ENCODE measurements at places on chromosomes 6 and 20.

DNA sequence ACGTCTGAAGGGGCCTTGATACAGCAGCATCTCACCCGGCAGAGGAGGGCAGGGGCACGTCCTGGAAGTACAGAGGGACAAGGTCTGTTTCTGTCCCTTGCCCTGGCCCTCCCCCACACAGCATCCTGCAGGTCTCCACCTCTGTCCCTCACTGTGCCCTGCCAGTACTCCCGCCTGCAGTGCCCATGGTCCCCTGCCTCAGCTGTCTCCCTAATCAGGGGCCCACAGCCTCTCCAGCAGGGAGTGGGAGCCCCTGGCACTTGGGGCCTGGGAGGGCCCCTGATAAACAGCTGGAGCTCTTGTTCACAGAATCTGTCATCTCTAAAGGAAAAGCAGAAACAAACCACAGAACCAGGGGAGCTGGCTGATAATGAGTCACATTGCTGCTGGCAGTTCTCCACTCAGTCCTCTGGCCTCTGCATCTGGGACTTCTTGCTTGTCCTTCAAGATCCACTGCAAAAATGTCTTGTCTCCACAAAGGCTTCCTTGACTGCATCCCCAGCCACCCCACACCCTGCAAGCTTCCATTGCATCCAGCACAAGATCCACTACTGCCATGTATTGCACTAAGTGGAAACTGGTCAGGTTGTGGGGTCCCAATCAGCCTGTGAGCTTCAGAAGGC is 33.2 kb upstream of the TAF8 start:
- DNase-seq: no peak

DNA sequence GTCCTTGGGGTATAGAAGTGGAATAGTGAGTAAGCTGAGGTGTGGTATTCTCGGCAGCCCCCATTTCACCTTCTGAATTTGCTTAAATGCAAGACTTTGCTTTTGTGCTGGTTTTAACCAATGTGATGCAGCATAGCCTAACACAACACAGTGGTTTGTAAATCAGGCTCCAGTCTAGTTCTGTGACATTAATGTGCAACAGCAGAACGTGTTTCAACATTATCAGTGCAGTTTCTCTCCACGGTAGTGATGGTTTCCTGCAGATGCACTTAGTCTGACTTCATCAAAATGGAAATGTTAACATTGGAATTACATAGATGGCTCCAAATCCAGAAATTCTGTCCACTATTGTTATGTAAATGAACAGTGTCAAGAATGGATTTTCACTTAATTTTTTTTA is 139.5 kb downstream of the ZFAND3 start:
- no peak for DNase-seq

- DNase-seq: no peak
These were observed 196.8 kb downstream of the ATXN1 start for GRCh38 chr6:16564436-16564835.

DNA sequence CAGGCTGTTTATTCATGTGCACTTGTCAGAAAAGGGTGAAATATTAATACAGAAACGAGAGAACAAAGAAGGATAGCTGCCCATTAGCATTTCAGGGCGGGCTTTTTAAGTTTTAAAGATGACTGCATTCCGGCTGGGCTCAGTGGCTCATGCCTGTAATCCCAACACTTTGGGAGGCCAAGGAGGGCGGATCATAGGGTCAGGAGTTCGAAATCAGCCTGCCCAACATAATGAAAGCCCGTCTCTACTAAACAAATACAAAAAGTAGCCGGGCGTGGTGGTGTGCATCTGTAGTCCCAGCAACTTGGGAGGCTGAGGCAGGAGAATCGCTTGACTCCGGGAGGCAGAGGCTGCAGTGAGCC is 130.5 kb downstream of the HFE start:
- DNase-seq: no peak

DNA sequence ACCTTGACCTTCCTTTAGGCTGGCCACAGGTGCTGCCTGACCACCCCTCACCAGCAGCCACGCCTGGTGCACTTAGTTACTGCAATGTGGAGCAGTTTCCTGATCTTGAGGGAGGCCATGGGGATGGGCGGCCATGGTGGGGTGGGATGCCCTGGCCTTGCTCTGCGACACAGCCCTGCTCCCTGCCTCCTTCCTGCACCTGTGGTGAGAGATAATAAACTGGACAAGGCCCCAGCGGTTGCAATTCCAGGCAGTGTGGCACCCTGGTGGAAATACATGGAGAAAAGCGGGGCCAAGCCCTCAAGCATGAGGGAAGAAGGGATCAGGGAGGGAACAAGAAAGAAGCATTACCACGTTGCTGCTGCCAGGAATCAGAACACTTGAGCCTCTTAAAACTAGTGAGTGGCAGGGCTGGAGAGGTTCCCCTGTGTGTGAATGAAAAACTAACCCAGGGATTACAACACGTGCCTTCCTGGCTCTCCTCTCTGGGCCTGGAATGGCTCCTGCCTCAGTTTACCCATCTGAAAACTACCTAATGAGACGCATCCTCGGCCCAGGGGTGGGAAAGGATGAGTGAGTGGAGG is 213.2 kb downstream of the LY86 start:
- no peak for DNase-seq

DNA sequence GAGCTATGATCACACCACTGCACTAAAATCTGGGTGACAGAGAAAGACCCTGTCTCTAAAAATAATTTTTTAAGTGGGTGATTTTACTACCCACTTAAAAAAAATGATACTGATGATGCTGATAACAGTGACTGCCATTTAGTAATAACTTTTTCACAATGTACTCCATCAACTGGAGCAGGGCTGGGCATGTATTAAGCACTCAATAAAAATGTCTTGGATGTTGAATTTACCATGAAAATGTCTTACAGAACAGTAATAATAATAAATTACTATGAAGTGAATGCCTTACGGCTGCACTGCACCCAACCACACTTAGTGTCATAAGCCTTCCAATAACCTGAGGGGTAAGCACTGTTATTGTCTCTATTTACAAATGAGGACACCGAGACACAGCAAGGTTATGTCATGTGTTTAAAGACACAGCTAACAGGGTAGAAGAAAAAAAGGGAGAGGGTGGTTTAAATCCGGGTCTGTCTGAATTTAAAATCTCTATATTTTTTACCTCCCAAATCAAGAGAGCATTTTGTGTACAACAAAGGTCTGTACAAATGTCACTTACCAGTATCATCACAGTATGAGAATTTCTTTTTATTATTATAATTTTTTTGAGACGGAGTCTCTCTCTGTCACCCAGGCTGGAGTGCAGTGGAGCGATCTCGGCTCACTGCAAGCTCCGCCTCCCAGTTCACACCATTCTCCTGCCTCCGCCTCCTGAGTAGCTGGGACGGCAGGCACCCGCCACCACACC is 21.5 kb downstream of the RIMS4 start:
- no peak for DNase-seq
